Ureter (tissue), 1 donor: ENCODE measurements at places on chromosomes 13 and 19. TPM values are rescaled to one million over a fixed set of nuclear protein-coding genes. Genes with fewer than 3 reads are reported as not detected.

Gene CFAP97D2
- total RNA-seq, result not detected

Gene OR7A5
- total RNA-seq, result not detected

Gene GPI
- 229 TPM for total RNA-seq

GRCh38 chr13:23500849-23501248, 67.3 kb upstream of the SACS start:
- no peak for DNase-seq

GRCh38 chr13:71213252-71213821, 653.7 kb downstream of the DACH1 start:
- no peak for DNase-seq

Gene SRRM5
- total RNA-seq, result 1.0 TPM

DNA sequence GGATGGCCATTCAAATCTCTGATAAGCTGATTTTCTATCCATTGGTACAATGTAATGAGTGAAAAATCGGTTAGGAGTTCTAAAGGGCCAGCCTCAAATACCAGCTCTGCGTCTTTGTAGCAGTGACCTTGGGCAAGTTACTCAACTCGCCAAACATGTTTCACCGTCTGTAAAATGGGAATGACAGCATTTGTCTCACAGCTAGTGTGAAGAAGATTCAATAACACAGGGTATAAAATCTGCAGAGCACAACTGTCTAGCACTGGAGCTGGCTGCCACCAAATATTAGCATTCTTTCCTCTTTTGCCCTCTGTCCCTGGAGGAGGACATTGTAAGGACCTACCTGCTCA, 22.1 kb upstream of the SERP2 start:
- no peak for DNase-seq

Gene NLRP7
- not detected for total RNA-seq

Gene WTIP
- 14.9 TPM for total RNA-seq

- DNase-seq, result no peak
Measured at GRCh38 chr19:46880431-46880830, 19.6 kb downstream of the ARHGAP35 start.
